ENCODE measurements at places on chromosomes 2 and 18. TPM values are rescaled to one million over a fixed set of nuclear protein-coding genes. Genes with fewer than 3 reads are reported as not detected.

GRCh38 chr2:199310771-199311585 is 146.8 kb downstream of the SATB2 start:
- no peak for DNase-seq

- DNase-seq: no peak
These were observed 47.2 kb downstream of the VAPA start for GRCh38 chr18:9961041-9961440.

DNA sequence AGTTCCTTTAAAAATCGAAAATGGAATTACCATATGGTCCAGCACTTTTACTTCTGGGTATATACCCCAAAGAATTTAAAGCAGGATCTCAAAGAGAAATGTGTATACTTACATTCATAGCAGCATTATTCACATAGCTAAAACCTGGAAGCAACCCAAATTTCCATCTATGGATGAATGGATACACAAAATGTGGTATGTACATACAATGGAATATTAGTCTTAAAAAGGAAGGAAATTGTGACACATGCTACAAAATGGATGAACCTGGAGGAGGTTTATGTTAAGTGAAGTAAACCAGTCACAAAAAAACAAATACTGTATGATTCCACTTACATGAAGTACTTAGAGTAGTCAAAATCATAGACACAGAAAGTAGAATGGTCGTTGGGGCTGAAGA is 147.9 kb upstream of the LTBP1 start:
- no peak for DNase-seq

Gene CXCR1
- total RNA-seq: not detected

DNA sequence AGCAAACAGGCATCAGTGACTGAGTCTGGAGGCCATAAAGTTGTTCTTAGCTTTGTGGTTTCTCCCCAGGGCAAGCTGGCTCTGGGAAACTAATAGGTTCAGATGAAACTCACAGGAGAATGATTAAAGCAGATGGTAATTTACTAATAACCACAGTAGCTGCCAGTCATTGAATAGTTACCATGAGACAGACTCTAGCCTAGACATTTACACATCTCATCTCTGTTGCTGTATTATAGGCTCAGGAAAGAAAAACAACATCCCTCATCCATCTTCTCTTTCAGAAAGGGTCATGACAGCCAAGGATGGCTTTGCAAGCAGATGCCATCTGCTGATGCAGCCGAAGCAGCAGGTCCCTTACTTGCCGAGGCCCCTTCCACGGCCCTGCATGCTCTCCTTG is 314.0 kb upstream of the ID2 start:
- DNase-seq: no peak

DNA sequence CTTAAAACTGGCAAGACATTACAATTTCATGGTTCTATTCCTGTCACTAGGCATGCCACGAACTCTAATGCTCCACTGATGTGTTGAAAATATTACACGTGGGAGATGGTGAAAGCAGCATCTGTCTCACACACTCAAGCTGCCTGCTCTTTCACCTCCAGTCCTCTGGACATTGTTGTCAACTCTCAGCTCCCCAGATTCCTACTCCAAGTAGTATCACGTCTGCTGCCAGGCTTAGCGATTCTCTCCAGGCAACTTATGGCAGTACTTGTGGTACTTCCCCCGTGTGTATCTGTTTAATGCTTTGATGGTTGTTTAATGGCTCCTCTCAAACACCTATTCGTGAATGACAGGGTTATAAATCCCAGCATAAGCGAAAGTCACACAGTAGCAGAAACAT is 103.8 kb downstream of the TMEFF2 start:
- no peak for DNase-seq

DNA sequence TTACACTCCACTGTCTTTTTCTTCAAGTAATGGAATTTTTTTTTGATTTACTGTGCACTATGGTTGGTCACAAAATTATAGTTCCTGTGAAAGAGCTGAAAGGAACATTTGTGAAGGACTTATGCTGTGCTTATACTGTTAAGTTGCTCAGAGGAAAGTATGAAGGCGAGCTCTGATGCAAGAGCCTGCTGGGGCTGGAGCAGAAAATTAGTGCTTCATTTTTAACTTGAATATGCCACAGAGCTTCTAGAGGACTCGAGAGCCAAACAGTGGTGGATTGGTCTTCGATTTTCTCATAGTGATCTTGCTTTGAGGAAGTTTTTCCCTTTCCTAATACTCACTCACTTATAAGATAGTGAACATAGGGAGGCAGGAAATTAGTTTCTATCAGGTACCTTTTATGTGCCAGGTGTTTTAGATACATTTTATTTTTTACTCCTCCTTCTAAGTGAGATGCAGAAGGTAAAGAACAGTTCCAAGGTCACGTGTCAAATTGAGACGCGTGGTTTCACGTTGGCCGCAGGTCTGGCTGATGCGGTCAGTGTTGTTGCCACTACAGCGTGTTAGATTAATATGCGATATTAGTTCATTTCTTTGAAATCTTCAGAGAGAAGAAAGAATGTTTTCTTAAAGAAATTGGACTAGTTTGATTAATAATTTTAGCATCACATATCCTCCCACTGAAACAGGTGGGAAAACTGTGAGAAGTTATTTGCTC is 20.2 kb downstream of the GATA6 start:
- DNase-seq: no peak

Gene FAM237A
- total RNA-seq: not detected

Gene POTEI
- total RNA-seq: not detected

- DNase-seq: no peak
These were observed 18.5 kb upstream of the EML6 start for GRCh38 chr2:54704688-54705605.

DNA sequence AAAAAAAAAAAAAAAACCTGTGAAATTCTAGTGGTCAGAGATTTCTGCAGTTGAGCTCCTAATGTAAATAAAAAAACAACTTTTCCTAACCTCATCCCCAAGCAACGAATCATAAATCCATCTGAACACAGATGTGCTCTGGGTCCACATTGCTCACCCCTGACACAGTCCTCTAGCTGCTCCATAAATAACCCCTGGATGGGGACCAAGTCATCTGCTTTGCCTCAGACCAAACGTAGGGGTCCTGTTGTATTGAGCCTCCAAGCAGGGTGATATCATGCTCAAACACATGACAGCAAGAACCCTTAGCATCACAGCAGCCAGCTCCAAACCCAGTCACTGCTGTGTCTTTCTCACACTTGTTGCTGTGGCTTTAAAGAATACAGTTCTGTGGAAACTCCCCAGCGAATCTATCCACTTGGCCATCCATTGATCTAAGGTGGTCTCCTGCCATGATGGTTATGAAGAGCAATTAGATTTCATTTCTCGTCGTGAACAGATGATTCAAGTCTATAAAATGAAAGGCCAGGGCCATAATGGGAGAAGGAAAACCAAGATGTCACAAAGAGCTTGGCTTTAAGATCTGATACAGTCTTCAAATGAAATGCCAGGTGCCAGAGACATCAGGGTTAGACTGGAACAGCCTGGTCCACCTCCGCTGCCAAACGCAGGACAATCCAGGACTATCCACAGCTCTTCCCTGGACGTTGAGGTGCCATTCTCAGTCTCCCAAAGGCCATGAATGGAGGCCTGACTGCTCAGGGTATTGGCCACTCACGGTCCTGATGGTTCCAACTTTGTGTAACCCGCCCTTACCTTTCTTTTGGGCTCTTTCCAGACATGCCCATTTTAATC is 39.0 kb downstream of the TBC1D8 start:
- no peak for DNase-seq

GRCh38 chr18:76219023-76219422 is 276.0 kb downstream of the ZNF516 start:
- DNase-seq: no peak

DNA sequence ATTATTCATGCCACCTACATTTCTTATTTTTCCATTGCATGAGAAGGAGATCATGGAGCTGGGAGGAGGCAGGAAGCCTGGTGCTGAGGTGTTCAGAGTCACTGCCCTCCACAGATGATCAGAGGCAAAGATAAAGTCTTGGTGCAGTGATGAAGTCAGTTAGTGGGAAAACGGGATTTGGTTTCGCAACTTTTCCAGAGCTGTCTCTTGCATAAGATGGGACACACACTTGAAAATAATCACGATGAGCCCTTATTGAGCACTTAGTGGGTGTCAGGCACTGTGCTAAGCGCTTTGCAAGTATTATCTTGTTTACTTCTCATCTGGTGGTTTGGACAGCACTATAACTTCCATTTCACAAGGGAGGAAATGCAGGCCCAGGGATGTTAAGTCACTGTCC is 222.1 kb upstream of the SMAD2 start:
- DNase-seq: no peak

Gene CBLN2
- not detected for total RNA-seq

Gene SLC4A5
- total RNA-seq: 1.8 TPM

Gene CROCC2
- 0.83 TPM for total RNA-seq

DNA sequence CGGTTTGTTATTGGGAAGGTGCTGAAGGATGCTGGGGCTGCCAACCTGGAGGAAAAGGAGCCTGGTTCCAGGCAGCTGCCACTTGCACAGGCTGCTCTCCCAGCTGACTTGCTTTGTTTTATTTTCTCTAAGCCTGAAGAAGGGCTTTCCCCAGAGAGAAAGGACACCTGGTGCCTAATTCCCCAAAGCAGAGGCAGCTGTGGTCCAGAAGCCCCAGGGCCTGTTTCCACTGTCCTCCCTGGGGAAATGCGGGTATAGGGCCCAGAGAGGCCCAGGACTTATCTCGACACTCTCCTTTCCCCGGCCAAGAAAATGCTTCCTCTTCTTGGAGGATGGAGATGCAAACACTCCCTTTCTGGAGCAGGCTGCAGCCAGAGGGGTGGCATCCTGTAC is 30.1 kb downstream of the INO80C start:
- DNase-seq: no peak

DNA sequence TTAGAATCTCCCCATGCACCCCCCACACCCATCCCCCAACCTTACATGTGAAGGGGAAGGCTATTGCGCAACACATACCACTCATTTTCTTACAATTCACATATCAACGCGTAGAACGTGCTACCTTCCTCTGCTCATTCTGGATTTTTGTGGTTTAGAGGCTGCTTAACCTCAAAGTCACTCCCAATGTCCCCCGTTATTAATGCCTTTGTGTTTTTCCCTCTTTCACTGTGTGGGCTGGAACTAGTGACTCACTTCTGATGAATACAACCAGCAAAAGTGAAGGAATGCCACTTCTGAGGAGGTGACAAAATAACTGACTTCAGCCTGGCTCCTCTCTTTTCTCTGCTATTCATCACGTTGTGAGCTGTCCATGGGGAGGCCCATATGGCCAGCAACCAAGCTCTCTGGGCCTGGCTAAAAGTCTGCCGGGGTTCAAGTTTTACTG is 342.5 kb upstream of the NXPH2 start:
- no peak for DNase-seq

Gene PIEZO2
- 4.0 TPM for total RNA-seq

Gene CD8B2
- 5.0 TPM for total RNA-seq

Gene DDX1
- total RNA-seq: 52.3 TPM

Gene LINC00305
- not detected for total RNA-seq

DNA sequence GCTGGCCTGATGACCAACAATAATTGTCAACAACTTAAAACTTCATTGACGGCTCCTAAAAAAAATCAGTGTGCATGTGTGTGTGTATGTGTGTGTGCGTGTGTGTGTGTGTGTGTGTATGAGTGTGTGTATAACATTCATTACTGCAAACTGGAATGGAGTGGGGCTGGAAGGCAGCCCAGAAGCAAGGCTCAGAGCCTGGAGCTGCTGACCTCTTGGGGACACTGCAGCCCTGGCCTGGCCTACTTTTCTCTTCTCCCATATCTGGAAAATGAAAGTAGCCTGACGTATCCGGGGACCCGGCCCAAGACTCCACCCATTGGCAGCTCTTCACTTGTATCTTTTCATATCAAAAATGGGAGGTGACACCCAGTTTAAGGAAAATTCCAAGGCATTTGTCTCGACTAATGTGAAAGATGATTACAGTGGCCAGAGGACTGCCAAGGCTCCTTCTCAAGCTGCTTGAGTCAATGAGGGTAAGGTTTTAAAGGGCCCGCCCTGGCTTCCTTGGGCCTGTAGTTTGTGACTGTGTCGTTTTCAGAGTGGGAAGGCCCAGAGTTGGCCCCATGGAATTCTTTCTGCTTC is 72.4 kb upstream of the IL1R1 start:
- peak; percentile 72 for DNase-seq

Gene VWA3B
- 0.27 TPM for total RNA-seq

DNA sequence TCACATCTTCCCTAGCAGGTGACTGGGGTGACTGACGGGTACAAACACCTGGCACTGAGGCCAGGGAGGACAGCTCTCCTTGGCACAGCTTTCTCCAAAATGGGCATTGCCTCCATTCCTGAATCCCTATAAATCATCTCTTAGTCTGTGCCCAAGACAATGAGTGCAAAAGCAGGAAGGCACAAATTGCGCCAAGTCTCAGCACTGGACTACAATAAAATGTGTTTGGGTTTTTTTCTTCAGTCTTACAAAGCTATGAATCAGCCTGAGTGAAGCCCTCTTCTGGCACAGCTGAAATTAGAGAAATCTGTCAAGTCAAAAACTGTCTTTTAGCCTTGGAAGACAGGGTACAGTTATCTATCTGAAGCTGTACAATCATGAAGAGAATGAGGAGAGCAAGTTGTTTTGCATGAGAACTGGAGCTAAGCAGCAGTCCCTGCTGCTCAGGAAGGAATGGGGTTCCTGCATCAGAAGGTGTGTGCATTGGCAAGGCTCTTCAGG is 90.8 kb downstream of the EPB41L3 start:
- DNase-seq: no peak

DNA sequence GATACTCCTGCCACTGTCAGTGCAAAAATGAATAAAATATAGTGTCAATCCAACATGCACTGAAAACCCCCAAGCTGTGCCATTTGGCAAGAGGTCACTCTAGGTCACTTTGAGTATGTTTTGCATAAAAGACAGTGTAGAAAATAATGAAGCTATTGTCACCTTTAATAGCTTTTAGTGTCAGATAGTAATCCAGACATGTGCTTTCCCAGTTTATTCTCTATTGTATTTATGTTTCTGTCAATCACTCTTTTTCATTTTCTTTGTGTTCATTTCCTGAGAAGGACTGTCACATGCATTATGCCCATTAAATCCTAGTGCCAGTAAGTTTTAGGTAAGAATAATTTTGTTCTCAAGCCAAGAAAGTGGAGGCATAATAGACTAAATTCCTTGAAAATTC is 1073.9 kb upstream of the CDH2 start:
- no peak for DNase-seq

Gene ELOA2
- not detected for total RNA-seq

DNA sequence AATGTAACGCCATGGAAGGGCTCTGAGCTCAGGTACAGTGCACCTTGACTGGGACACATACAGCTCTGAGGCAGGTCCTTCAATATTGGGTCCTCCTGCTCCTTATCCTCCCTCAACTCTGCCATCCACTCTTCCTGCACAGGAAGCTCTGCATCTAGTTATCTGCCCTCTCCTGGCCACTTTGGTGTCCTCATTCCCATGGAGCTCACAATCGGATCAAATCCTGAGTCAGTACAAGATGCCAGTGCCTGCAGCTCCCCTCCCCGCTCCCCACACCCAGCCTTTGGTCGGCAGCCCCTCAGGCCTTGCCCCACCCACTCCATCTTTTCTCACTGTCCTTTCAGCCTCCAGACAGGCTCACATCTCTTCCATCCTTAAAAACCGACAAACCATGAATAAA is 58.0 kb downstream of the LRRFIP1 start:
- DNase-seq: no peak

Gene CFAP65
- total RNA-seq: 1.5 TPM
